ENCODE measurements at places on chromosomes 1 and 21.

- no peak for DNase-seq
Measured at GRCh38 chr1:203166192-203166940, 9.3 kb downstream of the MYBPH start.

DNA sequence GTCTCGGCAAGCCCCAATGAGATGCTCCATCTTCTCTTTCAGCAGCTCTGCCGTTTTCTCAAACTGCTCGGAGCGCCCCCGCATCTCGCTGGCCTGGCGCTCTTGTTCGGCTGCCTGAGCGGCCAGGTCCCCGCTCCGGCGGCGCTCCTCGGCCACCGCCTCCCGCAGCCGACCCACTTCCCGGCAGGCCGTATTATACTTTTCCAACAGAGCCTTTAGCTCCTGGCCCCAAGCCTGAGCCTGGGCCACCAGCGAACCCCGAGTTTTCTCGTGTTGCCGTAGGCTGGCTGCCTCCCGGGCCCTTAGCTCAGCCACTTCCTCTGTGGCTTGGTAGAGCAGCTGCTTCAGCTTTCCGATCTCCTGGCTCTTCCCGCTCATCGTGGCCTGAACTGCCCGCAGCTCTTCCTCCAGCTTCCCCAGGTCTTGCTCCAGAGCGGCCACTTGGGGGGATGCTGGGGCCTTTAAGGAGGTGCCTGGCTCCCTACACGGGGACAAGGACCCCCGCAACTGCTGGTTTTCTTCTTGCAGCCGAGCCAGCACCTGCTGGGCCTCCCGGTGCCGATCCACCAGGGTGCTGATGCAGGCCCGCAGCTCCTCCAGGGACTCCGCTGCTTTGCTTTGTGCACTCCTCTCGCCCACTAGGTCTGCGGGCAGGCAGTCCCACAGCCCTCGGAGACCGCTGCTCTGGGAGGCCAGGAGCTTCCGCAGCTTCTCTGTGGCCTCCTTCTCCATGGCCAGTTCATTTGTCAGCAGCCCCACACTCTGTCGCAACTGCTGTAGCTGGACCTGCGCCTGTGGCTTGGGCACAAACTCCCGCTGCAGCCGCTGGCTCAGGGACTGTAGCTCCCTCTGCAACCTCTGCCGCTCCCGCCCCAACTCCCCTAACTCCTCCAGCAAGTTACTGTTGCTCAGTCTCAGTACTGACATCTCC, 13.4 kb upstream of the PIAS3 start:
- DNase-seq, result no peak

DNA sequence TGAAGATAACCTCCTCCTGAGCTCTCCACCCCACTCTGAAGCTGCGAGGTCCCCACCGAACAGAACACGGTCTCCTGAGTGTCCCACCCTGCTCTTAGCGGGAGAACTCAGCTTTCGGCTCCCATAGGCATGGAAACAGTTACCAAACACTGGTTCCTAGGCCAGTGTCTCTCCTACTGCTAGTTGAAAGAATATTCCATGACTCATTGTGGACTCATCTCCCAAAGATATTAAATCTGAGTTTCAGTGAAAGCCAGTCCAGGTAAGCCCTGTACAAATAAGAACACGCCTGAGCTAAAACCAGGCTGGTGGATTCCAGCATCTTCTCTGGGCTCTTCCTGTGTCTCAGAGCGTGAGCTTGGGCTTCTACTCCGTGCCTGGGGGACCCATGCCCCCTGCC, 107.5 kb upstream of the CLDN14 start:
- no peak for DNase-seq

- DNase-seq, result no peak
Measured at GRCh38 chr1:41286486-41286885, 44.4 kb upstream of the SCMH1 start.

- no peak for DNase-seq
Measured at GRCh38 chr1:15662477-15662876, 21.6 kb upstream of the PLEKHM2 start.

DNA sequence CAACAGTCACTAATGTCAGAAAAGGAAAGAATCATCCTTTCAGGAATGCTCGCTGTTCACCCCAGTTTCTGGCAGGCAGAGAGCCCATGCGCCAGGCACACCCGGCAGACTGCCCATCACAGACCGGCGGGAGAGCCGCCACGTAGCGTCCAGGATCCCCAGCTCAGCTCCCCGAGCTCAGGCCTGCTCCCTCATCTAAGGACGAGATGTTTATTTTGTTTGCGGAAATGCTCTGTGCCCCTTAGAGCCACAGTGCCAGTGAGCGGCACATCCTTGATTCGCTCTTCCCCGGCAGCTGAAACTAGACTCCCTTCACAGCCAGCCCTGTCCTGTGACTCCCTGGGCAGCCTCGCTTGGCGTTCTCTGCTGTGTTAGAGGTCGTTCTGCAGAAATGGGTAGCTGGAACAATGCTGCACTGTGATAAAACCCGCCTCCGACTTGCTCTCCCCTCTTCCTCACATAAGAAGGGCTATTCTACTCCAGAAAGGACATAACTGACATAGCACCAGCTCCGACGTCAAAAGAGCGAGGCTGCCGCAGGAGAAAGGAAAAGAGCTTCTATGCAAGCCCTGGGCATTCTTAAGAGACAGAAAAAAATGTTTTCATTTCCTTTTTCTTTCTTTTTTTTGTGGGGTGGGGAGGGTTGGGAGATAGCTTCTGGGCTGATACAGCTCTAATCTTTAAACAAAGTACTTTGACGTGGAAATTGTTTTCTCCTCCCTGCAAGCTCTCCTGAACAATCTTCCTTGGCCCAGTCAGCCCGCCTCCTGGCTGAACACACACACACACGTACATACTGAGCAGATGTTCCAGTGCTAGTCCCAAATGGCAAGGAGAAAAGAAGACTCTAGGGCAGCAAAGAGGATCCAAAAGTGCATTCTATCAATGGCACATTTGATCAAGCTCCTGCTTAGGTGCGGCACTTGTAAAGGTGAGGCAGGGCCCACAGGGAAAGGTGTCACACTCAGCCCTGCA, 37.2 kb downstream of the MRAP start:
- DNase-seq, result no peak

DNA sequence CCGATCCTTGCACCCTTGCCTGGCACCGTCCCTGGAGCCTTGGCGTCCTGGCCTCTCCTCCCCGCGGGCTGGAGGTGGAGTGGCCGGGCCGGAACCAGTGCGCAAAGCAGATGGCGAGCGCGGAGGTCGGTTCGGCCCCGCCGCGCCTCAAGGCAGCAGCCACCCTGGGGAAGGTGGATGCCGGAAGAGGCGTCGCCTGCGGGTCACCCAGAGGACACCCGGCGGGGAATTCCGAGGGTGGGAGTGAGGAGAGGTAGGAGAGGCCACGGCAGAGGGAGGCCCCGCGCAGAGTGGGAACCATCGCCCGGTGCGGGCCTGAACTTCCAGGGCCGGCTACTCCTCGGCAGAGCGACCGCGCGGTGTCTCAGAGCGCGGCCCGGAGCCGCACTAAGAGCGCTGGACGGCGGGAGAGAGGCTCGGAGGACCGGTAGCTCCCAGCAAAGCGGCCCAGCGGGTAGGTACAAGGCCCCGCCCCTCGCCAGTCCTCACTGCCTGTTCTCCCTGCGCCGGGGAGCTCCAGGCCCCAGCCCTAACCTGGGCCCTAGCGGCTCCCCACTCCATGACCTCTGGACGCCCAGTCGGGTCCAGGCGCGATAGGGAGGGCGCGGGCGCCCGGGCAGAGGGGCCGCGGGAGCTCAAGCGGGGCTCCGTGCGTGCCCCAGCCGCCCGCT, at the start of gene RNF207:
TSS of gene RNF207 (plus strand) at position 271 of the 671 bp plus-strand sequence. CDS start 417 bp downstream, outside the sequence.
- no peak for DNase-seq

DNA sequence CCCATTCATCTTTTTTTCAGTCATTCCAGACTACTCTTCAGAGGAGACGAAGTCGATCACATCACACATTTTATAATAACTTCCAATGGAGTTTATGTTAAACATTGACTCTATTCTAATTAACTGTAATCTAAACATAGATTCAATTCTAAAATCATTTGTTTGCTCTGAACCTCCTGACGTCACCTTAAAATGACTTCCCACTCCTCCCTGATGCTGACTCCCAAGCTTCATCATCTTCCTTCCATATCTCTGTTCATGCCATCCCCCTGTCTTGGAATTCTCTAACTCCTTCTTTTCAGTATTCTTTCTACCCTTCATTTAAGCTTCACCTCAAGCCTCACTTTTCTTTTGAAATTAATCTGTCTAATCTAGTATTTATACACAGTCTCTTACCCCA, 45.1 kb upstream of the PLPPR5 start:
- no peak for DNase-seq

- DNase-seq, result no peak
Measured at GRCh38 chr1:53822931-53823330, 15.2 kb downstream of the NDC1 start.

DNA sequence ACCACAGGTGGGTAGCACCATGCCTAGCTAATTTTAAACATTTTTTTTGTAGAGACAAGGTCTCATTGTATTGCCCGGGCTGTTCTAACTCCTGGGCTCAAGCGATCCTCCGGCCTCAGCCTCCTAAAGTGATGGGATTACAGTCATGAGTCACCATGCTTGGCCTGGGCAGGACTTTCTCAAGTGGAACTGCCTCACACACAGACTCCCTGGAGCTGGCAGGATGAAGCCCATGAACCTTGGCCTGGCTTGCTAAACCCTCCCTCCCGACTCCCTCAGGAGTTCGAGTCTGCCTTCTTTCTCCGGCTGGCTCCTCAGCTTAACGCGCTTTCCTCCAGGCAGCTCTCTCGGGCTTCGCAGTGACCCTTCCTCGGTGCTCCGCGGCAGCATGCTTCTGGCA, 7.7 kb upstream of the ECE1 start:
- DNase-seq, result no peak

DNA sequence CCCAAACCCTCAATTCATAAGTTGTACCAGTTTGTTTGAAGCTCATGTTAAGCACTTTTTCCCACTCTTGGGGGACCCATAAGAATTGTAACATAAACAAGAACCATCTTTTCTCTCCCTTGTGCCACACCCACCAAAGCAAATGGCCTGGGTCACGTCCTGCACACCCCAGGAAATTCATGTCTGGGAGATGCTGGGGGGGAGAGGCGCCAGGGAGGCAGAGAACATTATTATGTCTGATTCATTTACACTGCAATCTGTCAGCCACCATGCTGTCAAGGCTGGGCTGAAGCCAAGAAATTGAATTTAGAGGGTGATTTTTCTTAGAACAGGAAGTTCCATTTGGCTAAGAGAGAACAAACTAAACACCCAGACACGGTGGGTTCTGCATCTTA, 37.2 kb upstream of the IPO9 start:
- no peak for DNase-seq

GRCh38 chr1:213251972-213252371, 200.9 kb downstream of the RPS6KC1 start:
- no peak for DNase-seq

DNA sequence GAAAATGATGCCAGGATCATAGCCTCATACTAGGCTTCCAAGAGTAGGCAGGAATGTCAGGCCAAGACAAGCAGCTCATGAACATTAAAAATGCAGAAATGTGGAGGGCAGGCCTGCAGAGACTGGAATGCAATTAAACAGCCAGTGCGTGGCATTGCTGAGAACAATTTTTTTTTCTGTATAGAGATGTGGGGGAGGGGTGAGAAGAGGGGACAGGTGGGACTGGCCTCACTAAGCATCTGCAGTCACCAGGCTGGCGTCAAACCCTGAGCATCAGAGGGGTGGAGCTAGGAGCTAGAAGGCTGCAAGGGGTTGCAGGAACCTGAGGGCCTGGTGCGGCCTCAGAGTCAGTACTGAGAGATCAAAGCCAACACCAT, 114.1 kb downstream of the TNR start:
- DNase-seq, result no peak

GRCh38 chr1:158391099-158391498, 8.2 kb downstream of the OR10T2 start:
- no peak for DNase-seq

All from Jurkat, Clone E6-1 (cell line).